NCI-H2081 (cell line): ENCODE measurements at places on chromosomes 2 and 18.

- no peak for DNase-seq
Observed at GRCh38 chr2:67048314-67048713, 348.8 kb upstream of the ETAA1 start.

GRCh38 chr2:177058747-177059146 lies 153.8 kb upstream of the HNRNPA3 start:
- no peak for DNase-seq

GRCh38 chr18:57544936-57545660 lies 41.4 kb downstream of the FECH start:
- no peak for DNase-seq

DNA sequence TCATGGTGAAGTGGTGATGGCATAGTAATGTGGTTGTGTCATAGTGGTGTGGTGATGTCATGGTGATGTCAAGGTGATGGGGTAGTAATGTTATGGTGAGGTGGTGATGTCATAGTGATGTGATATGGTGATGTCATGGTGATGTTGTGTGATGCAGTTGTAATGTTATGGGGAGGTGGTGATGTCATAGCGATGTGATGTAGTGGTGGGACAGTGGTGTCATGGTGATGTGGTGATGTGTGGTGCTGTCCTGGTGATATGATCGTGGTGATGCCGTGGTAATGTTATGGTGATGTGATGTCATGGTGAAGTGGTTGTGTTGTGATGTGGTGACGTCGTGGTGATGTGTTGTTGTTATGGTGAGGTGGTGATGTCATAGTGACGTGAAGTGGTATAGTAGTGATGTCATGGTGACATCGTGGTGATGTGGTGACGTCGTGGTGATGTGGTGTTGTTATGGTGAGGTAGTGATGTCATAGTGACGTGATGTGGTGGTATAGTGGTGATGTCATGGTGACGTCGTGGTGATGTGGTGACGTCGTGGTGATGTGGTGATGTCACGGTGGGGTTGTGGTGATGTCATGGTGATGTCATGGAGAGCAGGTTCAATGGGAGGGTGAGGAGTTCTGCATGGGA lies 242.7 kb upstream of the MYT1L start:
- no peak for DNase-seq

DNA sequence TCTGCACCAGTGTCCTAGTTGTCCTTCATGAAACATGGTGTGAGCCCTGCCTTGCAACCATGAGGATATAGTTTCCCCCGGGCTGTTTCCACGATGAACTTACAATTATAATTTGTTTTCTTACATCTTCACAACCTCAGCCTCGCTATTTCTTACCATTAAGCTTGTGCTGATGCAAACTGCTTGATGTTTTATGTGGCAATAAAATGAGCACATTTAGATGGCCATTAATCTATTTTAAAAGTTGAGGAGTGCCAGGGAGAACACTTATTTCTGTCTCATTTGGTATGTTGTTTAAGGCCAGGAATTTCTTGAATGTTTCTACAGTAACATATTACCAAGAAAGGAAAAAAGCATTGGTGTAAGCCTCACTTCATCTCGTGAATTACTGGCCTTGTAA lies 214.5 kb upstream of the SLC8A1 start:
- DNase-seq = no peak

- DNase-seq = no peak
Observed at GRCh38 chr2:195489101-195489500, 167.9 kb upstream of the SLC39A10 start.

DNA sequence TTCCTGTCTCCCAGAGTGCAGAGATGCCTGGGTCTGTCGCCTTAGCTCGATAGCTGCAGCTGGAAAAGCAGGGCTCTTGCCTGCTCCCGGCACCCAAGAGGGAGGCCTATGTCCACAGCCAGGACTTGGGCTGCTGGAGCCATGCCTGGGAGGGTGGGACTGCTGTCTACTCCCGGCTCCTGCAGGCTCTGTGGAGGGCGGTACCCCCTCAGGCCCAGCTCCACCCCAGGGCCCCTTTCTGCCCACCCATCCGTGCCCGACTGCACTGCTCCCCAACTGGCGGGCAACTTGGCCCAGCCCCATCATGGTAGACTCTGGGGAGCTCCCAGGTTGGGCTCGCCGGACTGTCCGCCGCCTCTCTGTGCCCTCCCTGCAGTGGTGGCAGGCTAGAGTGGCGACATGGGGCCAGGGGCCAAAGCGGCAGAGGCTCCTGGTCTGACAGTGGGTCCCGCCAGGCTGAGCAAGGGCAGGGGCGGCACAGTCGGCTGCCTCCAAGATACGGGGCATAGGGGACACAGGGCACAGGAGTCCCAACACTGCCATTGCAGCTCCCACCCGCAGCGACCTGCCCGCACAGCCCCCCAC lies 901.0 kb downstream of the CCDC85A start:
- DNase-seq = no peak

GRCh38 chr18:29928081-29928480 lies 1114.5 kb downstream of the DSC3 start:
- no peak for DNase-seq

- DNase-seq = no peak
Observed at GRCh38 chr2:174013315-174013751, 48.2 kb upstream of the SP3 start.

GRCh38 chr2:12797815-12798214 lies 81.1 kb downstream of the TRIB2 start:
- no peak for DNase-seq

GRCh38 chr2:70513738-70514137 lies 39.9 kb downstream of the TGFA start:
- DNase-seq = no peak

DNA sequence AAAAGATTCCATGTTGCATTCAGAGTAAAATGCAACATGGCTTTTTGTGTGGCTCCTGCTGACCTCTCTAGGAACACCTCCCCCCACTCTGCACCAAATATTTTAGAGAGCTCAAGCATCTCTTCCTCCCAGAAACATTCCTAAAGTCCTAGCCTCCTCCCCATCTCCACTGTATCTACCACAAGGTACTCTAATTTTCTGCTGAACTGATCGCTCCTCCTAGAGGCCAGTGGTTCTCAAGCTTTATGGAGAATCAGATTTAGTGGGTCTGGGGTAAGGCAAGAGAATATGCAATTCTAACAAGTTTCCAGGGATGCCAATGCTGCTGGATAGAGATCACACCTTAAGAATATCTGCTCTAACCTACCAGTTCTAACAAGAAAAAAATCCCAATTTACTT lies 89.5 kb upstream of the HNRNPA3 start:
- DNase-seq = no peak

DNA sequence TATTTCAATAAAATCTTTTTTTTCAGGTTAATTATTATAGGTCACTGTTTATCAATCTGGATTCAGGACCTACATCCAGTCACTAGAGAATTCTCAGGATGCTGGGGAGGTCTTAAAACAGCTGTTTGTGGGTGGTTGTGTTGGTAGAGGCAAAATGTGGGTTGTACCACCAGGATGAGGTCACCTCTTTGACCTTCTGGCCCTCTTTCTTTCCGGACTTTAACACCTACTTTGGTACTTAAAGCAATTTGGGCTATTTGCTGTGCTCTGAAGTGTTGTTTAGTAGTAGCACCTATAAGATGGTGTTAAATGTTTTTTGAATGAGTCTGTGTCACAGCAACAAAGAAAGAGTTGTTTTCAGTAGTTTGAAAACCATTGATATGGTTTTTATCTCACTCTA lies 14.6 kb downstream of the EML4 start:
- no peak for DNase-seq

DNA sequence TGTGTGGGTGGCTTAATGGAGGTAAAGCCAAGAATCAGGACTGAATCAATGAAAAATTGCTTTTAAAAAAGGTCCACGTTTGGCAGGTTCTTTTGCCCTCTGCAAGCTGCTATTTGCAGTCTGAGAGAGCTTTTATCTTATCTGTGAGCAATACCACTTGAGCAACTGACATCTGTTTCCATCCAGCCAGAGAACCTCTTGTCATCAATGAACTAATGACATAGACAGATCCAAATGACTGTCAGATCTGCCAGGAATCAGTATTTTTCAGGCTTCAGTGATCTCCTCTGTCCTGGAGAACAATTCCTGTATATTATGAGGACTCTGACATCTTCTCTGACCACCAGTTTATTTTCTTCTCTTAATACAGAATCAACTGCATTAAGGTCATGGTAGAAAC lies 608.1 kb downstream of the LRP1B start:
- no peak for DNase-seq

GRCh38 chr18:53772293-53772692 lies 452.2 kb downstream of the MBD2 start:
- no peak for DNase-seq

- DNase-seq = no peak
Observed at GRCh38 chr2:180368881-180369280, 361.8 kb upstream of the CWC22 start.

DNA sequence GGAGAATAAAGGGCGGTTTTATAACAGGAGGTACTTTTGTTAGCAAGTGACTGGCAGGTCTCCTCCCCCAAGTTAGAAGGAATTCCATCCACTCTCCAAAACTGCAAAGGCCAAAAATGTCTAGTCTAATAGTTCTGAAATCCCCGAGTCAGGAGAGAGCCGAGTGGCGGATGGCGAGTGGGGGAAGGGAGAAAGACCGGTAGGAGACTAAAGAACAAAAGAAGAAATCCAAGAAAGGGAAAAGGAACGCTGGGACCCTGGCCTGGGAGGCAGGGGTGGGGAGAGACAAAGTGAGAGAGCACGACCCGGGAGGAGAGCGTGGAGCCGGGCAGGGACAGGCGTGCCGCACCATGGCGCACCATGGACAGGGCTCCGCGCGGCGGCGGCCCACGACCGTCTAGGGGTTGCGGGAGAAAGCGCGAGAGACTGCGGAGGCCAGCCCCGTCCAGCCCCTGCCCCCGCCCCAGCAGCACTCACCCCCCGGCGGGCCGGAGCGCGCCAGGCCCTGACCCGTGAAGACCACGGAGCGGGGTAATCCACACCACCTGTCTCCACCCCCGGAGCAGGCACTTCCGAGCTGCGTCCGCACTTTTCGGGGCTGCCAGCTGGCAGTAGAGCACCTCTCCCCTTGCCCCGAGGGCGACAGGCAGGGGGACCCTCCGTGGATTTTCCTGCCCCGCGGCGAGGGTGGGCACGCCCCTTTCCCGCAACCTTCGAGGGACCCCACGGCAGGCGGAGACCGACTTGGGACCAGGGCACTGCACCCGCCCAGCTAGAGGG lies 1.6 kb downstream of the CDH2 start:
- DNase-seq = peak; percentile 21

DNA sequence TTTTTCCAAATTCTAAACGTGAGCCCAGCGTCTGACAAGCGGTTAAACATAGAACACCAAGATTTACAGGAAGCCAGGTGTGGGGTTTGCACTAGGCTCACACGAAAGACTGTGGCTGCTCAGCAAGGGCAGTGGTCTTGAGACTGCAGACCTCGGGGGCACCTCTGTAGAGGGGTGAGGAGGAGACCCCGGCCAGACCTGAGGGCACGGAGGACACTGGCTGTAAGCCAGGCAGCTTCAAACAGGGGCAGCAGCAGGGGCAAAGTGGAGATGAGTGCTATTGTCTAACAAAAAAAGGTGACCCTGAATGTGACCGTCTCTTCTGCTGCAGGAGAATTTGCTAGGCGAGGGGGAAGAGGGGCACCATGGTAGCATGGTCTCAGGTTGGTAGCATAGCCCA lies 140.3 kb downstream of the CYP26B1 start:
- no peak for DNase-seq

- no peak for DNase-seq
Observed at GRCh38 chr2:9753276-9753600, 90.0 kb upstream of the TAF1B start.

GRCh38 chr18:56258178-56258577 lies 380.2 kb downstream of the TXNL1 start:
- no peak for DNase-seq

- DNase-seq = no peak
Observed at GRCh38 chr2:233901367-233901766, 15.8 kb upstream of the TRPM8 start.

- no peak for DNase-seq
Observed at GRCh38 chr18:23194155-23194996, 59.1 kb downstream of the CABLES1 start.

GRCh38 chr2:29097569-29097968 lies 17.6 kb upstream of the CLIP4 start:
- DNase-seq = no peak

DNA sequence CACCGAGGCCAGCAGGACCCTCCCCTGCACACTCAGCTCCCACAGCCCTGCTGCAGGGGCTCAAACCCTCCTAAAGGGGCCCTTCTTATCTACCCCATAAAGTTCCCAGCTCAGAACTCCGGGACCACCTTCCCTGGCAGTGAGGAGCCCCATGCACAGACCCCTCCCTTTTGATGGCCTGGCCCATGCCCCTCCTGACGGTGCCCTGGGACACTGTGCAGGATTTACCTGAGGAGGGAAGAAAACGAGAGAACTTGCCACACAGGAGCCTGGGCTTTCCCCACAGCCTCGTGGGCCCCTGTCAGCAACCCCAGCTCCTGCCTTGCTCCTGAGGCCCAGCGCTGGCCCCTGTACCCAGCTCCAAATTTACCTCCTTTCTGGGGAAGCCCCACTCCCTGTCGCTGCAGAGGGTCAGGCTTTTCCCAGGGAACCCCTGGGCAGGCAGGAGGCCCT lies 206.3 kb upstream of the SALL3 start:
- no peak for DNase-seq

GRCh38 chr2:127139766-127140165 lies 32.8 kb upstream of the BIN1 start:
- no peak for DNase-seq

DNA sequence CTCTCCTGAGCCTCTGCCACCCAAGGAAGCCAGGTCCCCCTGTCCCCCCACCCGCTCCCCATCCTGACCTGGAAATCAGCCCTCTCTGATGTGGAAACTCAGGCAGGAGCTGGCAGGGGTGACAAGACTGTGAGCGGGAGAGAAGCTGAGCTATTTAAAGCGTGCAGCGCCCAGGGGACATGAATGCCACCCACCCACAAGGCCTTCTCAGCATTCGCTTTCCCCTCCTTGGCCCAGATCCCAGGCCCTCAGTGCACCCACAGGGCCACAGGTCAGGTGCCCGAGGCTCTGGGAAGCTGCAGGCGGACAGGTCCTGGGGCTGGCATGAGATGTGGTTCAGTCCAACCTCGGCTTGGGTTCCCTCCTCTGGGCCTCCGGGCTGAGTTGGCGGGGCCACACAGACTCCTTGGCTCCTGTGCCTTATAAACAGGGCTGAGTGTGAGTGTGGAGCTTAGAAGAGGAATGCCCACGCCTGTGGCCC lies 168.3 kb downstream of the SMAD7 start:
- no peak for DNase-seq

- DNase-seq = no peak
Observed at GRCh38 chr2:191512874-191513273, 165.1 kb upstream of the NABP1 start.

- DNase-seq = no peak
Observed at GRCh38 chr2:239956818-239957261, 68.3 kb downstream of the NDUFA10 start.

DNA sequence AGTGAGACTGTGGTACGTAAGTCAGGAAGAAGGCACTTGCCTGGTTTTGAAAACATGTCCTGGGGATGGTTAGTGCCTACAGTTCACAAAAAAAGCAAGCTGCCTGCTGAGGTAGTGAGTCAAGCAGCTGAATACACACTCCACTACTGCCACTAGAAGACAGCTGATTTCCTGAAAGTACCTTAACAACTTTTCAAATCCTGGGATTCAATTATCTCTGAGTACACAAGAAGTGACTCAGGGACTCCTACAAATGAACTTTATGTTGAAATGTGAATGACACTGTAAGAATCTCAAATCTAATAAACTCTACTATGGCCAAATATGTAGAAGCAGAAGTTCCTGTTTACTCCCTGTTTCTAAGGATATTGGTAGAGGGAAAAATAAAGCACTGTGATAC lies 58.0 kb upstream of the ARL5A start:
- DNase-seq = no peak
